ENCODE measurements at places on chromosomes 7 and 10.
A peak's percentile ranks its signal among the peaks of the same experiment; 100 is the strongest.

DNA sequence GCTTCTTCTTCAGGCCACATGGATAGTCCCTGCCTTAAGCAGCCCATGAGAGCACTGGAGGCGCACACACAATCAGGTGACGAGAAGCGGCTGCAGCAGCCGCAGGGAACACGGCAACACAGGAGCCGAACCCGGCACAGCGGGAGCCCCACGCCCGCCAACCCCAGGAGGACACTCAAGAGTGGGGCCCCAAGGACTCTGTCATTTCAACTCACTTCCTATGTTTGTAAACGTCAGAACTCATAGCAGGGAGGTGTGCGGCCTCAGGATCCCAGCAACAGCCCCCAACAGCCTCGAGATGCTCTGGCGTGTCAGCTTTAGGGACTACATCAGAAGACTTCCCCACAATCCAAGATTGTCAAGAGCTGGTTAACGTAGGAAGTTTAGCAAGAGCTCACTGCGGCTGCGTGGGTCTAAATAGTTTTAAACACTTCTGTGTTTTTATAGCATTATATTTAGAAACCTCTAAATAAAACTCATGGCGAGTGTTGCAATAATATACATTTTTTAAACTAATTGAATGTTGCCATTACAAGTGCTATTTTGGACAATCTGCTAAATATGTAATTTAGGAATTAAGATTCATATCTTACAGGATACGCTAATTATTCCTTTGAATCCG is 123.4 kb downstream of the MAD1L1 start:
- DNase-seq: no peak

GRCh38 chr7:157568770-157569584 is 232.2 kb downstream of the DNAJB6 start:
- peak; percentile 59 for DNase-seq

DNA sequence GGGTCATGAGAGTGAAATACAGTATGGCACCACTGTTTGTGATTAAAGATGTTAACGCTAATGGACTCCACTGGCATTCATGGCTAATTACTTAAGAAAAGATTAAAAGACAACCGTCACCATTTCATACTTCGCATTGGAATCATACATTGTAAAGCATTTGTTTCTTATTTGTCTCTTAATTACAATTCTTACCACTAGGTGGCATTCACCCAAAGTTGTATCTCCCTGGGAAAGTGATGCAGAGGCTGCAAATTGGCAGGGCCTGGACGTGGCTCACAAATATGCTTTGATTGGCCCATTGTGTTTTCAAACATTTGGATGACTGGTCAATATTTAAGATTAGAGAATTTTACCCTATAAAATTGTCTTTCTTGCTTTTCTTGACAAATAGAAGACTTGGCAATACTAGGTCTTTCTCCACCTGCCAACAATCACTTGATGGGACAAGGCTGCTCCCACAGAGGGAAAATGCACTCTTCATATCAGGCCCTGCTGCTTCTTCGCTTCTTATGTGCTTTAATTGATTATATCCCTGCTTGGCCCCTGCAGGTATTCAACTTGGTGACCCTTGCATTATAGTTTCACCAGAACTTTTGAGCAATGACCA is 72.1 kb upstream of the STARD3NL start:
- DNase-seq: no peak

GRCh38 chr7:92843034-92843760 is 6.8 kb upstream of the CDK6 start:
- DNase-seq: no peak

DNA sequence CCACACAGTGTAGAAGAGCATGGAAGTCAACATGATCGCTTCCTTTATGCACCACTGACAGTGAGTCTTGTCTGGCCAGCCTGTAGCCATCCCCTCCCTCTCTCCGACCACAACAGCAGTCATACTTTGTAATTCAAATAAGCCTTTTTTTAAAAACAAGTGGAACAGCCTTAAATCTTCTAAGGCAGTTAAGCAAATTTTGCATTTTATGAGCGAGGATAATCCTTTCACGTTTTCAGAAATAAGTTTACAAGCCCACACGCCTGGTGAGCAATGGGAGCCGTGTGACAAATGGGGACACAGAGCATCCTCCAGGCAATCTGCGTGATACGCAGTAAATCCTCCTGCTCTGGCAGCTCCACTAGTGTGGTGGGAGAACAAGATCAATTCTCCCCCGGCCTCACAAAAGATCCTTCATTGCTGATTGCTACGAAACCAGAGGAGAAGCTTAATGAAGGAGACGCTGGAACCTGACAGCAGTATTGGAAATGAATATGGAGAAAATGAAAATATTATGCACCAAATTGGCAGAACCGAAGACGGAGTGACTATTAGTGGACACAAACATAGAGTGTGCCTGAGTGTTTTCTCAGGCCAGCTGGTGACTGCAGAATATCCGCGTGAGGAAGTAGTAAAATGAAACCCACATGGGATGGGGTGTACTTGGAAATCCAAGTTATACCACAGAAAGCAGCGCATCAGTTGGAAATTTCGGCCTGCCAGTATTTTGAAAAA is 104.2 kb upstream of the CDCA7L start:
- no peak for DNase-seq

- no peak for DNase-seq
Measured at GRCh38 chr10:91350651-91351081, 59.5 kb upstream of the HECTD2 start.

DNA sequence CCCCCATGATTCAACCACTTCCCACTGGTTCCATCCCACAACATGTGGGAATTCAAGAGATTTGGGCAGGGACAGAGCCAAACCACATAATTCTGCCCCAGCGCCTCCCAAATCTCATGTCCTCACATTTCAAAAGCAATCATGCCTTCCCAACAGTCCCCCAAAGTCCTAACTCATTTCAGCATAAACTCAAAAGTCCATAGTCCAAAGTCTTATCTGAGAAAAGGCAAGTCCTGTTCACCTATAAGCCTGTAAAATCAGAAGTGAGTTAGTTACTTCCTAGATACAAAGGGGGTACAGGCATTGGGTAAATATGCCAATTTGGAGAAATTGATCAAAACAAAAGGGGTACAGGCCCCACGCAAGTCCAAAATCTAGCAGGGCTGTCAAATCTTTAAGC is 272.9 kb downstream of the MAGI2 start:
- DNase-seq: no peak

- no peak for DNase-seq
Measured at GRCh38 chr10:103651783-103652476, 158.4 kb downstream of the NEURL1 start.

- no peak for DNase-seq
Measured at GRCh38 chr10:102040305-102041050, 15.5 kb downstream of the ARMH3 start.

DNA sequence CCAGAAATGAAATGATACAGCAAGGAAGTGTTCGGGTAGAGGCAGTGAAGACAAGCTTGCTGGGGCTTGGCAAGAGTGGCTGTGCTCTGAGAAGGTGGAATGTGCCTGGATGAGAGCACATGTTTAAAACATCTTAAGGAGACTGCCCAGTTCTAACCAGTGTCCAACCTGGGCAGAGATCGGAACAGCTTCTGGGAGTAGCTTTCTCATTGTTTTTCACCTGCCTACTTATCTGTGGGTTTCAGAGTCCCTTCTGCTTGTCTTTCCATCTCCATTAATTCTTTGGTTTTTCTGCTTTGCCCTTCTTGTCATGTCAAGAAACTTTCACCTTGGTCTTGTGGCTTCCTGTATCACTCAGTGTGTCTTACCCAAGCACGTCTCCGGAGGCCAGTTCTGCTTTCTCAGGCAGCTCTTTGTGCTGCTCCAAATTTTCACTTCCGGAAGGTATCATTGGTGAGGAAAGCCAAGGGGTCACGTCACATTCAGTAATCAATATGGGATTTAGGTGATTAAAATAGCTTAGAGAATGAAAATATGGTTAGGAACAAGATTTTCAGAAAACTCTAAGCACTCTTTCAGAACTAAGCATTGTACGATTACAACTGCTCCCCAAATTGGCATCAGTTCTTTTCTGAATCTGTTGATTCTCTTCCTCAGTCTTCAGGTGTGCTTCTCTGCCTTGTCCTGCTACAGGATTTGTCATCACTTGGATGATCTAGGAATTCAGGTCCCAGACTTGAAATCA is 5.5 kb upstream of the LAMB4 start:
- peak; percentile 34 for DNase-seq

DNA sequence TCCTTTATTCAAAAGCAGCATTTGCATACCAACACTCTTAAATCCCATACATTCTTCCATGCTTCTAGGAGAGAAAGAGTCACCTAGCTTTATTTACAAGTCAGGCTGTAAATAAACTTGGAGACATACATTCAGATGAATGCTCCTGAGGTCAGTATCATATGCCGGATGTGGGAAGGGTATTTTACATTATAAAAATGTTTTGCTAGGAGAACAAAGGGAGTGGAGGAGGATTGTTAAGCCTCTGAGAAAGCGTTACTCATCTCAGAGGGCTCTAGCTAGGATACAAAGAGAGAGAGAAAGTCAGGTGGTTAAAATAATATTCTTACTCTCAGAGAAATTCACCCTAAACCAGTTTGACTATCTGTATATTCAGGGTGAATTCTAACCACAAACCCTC is 300.9 kb upstream of the NPSR1 start:
- DNase-seq: no peak

DNA sequence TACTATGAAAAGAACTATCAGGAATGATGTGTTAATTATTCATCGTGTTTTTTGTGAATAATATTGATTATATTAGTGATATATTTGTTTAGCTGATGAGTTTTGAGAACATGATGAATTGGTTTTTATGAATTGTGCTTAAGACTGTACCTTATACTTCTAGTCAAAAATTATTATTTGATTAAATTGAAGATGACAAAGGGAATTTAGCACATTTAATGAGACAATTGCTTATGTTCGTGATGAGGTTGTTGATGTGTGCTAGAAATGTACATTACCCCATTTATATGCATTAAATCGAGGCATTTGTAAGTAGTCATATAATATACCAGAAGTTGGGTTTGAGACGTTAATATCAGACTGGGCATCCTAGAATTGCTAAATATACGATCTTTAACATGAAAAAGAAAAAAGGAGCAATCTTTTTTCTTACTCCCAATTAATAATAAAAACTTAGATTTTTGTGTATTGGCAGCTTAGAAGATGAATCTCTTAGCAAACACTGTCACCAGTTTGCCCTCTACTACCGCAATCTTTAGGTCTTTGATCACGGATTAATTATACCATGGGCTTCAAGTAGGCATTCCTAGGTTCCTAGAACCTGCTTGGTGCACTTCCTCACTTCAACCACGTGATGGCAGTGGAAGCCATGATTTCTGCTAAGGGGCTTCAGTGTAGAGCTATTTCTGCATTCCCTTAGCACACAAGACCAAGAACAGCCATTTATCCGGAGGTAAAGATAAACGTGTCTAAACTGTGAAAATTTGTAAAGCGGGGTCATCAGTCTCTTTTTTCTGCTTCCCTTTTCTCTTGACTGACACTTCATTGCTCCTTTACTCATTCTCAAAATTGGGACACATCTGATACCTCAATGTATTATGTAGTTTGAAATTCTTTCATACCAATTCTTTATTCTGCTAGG is 1.6 kb downstream of the KLHDC10 start:
- peak; percentile 65 for DNase-seq

DNA sequence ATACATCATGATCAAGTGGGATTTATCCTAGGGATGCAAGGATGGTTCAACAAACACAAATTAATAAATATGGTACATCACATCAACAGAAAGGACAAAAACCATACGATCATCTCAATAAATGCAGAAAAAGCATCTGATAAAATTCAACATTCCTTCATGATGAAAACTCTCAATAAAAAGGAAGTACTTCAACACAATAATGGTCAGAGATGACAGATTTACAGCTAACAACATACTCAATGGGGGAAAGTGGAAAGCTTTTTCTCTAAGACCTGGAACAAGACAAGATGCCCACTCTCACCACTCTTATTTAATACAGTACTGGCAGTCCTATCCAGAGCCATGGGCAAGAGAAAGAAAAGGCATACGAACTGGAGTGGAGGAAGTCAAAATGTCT is 39.9 kb upstream of the PRR15 start:
- DNase-seq: no peak

DNA sequence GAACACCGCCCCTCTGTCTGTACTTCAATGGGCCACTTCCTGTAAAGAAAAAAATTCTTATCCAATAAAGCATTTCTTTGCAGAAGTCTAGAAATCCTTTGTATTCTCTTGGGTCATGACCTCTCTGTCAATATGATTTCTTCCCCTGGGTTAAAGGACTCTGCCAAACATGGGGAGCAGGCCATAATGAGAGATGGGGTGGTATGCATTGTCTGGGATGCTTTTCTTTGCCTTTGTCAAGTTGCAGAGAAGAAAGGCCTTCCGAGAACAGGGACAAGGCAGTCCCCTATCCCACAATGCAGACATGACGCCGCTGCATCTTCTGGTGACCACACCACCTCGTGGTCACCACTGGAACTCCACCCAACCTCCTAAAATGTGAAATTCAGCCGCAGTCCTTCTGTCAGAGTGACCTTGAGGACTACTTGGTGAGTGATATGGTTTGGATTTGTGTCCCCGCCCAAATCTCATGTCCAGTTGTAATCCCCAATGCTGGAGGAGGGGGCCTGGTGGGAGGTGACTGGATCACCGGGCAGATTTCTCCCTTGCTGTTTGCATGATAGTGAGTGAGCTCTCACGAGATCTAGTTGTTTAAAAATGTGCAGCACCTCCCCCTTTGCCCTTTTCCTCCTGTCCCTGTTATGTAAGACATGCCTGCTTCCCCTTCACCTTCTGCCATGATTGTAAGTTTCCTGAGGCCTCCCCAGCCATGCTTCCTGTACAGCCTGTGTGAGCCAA is 15.2 kb upstream of the FRMPD2 start:
- DNase-seq: peak; percentile 38

DNA sequence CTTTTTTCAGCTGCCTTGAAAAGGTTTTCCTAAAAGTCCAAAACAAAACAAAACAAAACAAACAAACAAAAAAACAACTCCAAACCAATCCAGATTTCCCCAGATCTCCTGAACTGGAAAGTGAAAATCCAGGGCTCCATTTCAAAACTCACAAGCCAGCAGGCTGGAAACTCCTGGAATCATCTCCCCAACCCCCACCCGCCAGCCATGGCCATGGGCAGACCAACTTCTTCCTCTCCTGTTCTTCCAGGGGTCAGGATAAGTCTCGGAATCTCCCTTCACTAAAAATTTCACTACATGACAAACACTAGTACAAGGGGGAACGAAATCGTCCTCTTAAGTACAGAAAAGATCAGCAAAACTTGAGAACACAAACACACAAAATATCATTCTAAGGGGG is 40.4 kb downstream of the GNA12 start:
- no peak for DNase-seq

- no peak for DNase-seq
Measured at GRCh38 chr7:35286422-35286821, 32.5 kb upstream of the TBX20 start.

GRCh38 chr7:116316838-116317628 is 106.7 kb downstream of the TES start:
- DNase-seq: no peak

GRCh38 chr7:16967300-16967811 is 85.6 kb upstream of the AGR3 start:
- DNase-seq: no peak

GRCh38 chr7:80918399-80918798 is 452 bp downstream of the SEMA3C start:
- DNase-seq: no peak

- no peak for DNase-seq
Measured at GRCh38 chr7:142414135-142414534, 156.3 kb upstream of the PRSS58 start.
